ENCODE measurements at places on chromosomes 1 and 21. TPM values are rescaled to one million over a fixed set of nuclear protein-coding genes. Genes with fewer than 3 reads are reported as not detected.

DNA sequence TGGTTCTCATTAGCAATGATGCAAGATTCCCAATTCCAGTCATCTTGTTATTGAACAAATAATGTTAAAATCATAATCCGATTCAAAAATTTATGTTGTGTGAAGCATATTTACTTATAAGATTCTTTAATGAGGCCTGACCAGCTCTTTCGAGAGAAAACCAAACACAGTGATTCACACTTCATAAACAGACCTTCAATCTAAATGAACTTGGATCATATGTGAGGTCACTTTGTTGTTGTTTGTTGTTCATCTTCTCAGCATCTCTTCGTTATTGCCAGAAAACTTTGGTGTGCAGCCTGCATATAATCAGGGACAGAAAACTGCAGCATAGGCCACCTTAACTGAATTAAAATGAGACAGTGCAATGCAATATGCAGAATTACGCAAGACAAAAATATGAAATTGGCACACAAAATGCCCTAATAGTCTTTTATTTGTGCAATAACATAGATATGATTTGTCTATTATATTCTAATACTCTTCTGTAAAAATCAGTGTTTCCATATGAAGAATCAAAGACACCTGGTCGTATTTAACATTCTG lies 30.1 kb downstream of the NCAM2 start:
- DNase-seq = no peak

The RBM34 gene
- 61.8 TPM for total RNA-seq

The CD1C gene
- total RNA-seq = not detected

The SPATA45 gene
- total RNA-seq = 0.40 TPM

DNA sequence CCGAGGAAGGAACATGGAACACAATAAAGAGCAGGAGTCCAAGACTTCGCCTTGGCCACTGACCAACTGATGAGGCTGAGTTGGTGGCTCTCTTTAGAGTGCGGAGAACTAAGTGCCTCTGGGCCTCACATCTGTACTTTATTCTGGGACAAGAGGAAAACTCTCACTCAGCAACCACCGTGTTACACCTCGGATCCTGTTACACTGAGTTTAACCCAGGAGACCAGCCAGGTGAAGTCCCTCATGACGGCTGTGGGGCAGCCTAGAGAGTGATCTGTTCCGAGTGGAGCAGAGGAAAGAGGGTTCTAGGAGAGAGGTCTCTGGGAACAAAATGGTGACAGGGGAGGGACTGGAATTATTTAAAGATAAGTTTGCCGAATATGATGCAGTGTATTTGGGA lies 33.5 kb upstream of the AGL start:
- DNase-seq = no peak

The MFSD2A gene
- total RNA-seq = 3.1 TPM

All from SK-MEL-5 (cell line).